Stimulated activated CD4-positive, alpha-beta T cell treated with anti-CD3 and anti-CD28 coated beads, TNF-alpha, amount 100 ng/mL, for 4 hours (primary cell): ENCODE measurements at places on chromosomes 3 and 15.

DNA sequence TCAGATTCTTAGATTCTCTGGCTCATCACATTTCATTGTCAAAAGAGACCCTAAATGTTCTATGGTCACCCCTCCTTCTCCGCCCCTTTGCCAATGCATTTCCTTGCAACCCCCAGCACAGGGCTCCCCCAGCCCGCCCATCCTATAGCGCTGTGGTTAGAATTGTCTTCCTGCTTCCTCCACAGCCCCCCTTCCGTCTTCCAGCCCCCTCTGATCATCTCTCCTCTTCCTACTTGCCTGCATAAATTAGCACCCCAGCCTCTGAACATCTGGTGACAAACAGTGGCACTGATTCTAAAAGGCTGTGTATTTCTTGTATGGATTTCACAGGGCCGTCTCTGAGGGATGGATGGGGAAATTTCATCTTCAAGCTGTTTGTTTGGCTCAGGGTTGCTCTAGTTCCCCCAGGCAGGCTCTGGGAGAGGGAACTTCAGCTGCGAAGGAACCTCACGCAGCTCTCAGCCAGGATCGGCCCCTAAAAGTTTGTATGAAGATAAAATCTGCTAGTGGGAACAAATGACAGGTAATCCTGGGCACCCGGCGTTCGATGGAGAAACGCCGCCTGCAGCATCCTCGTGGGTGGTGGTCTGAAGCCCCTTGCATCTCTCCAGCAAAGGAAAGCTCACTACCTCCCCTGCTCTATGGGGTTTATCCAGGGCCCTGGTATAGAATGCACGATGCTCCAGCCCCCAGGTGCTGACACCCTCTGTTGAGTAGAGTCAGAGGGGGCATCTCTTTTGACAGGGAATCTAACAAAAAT lies 83.0 kb downstream of the WNT7A start:
- no peak for DNase-seq

- no peak for DNase-seq
These were observed 589.3 kb upstream of the KCNMB2 start for GRCh38 chr3:177946936-177947335.

DNA sequence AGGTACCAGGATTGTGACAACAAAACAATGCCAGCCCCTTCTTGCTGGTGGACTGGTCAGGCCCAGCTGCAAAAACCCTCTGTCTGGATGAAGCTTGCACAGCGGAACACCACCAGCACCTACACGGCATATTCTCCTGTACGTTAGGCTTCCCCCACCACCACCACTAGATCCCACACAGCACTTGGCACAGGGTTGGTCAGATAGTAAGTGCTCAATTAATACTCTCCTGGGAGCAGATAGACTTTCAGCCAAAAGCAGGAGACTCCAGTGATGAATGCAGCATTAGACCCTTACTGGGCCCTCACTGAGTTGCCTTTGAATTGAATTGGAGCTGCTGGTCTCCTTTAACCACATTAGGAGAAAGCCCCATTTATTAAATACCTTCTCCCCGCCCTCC lies 97.9 kb downstream of the CPN2 start:
- no peak for DNase-seq

- DNase-seq: no peak
These were observed 29.0 kb downstream of the ANP32A start for GRCh38 chr15:68791431-68792283.

GRCh38 chr15:67587331-67587730 lies 44.8 kb downstream of the MAP2K5 start:
- no peak for DNase-seq

DNA sequence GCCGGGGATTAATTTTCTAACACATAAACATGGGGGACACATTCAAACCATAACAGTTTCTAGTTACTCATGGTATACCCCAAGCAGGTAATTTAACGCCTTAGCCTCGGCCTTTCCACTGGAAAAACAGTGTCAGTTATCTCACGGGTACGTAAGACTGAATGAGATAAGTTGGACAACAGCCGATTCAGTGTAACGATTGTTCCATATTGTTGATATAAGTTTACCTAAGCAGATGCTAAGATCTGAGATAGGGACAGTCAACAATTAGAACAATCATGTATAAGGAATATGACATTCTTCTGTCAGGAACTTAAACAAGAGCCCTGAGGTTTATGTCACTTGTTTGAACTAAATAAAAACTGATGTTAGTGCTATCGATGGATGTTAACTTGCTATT lies 130.8 kb downstream of the GHSR start:
- no peak for DNase-seq

DNA sequence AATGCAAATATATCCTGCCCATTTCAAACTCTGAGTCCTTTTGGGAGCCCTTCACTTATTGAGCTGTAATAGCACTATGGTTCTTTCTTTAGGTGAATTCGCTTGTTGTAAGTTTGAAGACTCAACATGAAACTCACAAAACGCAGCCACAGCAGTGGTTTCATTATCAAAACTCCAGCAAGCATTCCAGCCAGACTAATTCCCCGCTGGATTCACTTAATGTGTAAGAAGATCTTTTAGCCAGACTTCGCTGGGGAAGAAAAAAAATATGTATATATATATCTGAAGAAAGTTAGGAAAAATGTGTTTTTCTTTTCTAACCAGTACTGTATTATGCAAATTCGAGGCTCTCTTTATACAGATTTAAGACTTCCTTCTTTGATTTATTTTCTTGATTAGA lies 241.1 kb downstream of the WNT5A start:
- no peak for DNase-seq

- DNase-seq: no peak
These were observed 28.2 kb downstream of the POPDC2 start for GRCh38 chr3:119632216-119632615.

DNA sequence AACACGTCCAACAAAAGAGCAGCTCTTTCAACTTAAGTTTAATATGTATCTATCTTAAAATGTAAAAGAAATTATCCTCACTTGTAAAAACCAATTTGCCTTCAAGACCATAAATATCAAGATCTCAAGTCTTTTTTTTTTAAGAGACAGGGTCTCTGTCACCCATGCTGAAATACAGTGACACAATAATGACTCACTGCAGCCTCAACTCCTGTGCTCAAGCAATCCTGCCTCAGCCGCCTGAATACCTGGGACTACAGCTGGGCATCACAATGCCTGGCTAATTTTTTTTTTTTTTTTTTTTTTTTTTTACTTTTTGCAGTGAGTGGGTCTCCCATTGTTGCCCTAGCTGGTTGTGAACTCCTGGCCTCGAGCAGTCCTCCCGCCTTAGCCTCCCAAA lies 26.0 kb downstream of the ACAP2 start:
- DNase-seq: no peak

GRCh38 chr15:42045211-42045615 lies 24.4 kb upstream of the PLA2G4E start:
- no peak for DNase-seq

DNA sequence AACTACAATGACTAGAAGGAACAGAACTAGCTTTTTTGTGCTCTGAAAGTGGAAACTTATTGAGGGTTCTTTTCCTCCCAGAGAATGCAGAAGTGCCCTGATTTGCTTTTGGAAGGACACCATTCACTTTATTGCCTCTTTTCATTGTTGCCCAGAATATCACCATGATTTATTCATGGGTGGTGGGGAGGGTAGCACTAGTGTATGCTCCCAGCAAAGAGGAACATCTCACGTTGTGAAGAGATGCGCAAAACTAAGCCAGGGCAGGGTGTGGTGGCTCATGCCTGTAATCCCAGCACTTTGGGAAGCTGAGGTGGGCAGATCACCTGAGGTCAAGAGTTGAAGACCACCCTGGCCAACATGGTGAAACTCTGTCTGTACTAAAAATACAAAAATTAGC lies 31.4 kb downstream of the FLNB start:
- no peak for DNase-seq

- no peak for DNase-seq
These were observed 47.1 kb upstream of the CTDSPL start for GRCh38 chr3:37814547-37814946.

DNA sequence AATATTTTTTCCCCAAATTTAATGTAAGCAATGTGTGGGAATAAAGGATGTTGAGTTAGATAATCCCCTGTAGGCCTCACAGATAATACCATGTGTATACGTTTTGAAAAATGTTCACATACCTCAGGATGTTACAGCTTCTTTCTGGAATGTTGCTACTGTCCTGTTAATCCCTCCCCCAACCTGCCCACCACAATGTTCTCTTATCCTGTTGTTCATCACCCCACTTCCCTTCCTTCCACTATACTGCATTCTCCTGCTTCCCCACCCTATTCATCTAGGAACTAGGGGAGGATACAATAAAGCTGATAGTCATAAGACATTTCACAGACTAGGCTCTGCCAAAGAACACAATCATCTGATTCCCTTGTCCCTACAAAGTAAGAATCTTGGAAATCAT lies 92.1 kb downstream of the IGF2BP2 start:
- DNase-seq: no peak

DNA sequence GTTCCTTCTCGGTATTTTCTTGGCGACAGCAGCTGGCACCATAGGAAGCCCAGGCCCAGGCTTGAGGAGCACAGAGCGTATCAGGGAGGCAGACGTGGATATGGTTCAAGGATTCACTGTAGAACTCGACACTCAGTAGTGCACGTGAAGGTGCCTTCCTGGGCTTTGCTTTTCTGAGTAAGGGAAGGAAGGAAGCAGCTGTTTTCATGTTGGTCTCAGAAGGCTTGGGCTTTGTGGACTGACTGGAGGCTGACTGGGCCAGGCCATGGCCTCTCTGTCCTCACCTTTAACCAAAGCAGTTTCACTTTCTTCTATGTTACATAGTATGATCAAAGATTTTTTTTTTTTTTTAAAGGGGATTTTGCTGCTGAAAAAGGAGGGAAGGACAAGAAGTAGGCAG lies 6.9 kb upstream of the GHRL start:
- DNase-seq: no peak

DNA sequence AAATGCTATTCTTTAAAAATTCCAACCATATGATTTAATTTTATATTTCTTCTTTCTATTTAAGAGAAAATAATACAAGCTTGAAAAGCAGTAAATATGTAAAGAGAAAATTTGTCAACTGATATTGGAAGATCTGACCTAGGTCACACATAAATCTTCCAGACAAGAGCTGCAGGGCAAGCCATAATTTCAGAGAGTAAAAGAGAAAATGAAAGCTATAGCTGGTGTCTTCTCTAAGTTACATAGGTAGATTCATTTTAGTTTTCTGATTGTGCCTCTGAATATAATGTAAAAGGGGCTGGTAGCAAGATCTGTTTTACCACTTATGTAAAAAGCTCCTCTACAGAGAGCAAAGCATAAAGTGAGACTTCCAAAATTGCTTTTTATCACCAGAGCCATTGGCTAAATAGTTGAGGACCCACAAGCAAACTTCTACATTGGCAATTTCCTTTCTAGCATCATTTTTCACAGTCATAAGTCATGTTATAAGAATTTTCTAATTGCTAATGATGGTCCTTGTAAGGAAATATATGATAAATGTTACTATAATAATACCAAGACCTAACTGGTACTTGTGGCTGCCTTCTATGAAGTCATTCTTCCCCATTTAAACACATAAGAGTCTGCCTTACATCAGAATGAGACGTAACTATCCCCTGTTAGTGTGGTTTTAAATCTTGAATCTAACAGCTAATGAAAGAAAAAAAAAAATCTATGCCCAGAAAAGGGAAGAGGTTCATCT lies 80.8 kb upstream of the SKOR1 start:
- no peak for DNase-seq

- DNase-seq: no peak
These were observed 69.6 kb upstream of the MYZAP start for GRCh38 chr15:57522148-57522547.

DNA sequence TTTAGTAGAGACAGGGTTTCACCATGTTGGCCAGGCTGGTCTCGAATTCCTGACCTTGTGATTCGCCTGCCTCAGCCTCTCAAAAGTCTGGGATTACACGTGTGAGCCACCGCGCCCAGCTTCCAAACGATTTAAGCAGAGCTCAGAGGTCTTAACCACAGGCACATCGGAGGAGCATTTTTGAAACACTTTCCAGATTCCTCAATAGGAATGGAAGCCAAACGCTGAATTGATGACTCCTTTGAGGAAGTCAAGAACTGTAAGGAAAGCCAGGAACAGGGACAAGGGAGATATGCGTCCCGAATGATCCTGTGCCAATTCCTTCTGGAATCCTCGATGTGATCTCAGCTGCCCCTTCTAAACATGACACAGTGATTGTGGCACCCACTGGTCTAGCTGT lies 40.0 kb downstream of the TRH start:
- DNase-seq: no peak

- no peak for DNase-seq
These were observed 80.3 kb upstream of the KCNAB1 start for GRCh38 chr3:156040041-156040440.

DNA sequence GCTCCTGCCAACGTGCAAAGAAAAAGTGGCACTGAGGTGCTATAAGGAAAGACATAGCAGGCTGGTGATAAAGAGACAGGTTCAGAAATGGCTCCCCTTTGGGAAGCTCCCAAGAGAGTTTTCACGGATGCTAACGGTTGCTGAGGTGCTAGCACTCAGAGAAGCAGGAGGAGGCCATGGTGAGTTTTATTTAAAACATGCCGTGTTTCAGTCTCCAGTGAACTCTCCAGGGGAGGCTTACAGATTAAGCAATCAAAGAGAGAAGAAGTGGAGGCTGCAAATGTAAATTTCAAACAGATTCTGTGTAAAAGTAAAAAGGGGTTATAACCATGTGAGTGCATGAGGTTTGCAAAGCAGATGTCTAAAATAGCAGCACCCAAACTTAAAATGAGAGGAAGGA lies 346.2 kb downstream of the NTRK3 start:
- no peak for DNase-seq

GRCh38 chr3:189534531-189534930 lies 96.7 kb upstream of the TP63 start:
- no peak for DNase-seq

DNA sequence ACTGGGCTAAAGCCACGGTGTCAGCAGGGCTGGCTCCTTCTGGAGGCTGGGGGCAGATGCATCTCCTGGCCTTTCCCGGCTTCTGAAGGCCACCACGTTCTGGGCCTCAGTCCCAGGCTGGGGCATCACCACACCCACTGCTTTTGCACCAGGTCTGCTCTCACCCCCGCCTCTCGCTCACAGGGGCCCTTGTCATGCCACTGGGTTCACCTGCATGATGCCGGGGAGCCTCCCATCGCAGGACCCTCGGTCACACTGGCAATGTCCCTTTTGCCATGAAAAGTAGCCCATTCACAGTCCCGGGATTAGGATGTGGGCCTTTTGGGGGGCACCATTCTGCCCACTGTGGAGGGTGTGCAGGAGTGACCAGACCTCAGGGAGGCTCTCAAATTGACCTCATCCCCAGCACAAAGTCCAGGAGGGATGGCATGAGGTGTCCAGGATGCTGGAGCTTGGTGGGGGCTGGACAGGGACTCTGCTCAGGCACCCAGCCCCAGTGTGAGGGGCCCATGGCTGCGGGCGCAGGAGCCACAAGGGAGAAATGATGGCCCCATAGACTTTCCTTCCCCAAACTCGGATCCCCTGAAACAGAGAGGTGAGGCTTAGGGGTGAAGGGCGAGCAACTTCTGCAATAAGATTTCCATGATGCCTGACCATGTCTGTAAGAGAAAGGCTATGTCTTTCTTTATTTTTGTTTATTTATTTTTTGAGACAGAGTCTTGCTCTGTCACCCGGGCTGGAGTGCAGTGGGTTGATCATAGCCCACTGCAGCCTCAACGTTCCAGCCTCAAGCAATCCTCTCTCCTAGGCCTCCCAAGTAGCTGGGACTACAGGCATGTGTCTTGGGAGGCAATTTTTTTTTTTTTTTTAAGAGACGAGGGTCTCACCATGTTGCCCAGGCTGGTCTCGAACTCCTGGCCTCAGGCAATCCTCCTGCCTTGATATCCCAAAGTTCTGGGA lies 189.1 kb downstream of the GOLGA6L6 start:
- DNase-seq: no peak

GRCh38 chr3:127547761-127548605 lies 42.5 kb downstream of the TPRA1 start:
- peak; percentile 72 for DNase-seq

- DNase-seq: no peak
These were observed 88.2 kb downstream of the GPR156 start for GRCh38 chr3:120196812-120197211.
